ELR (cell line): ENCODE measurements at places on chromosomes 12 and 14.

GRCh38 chr12:5716976-5717375 is 228.1 kb downstream of the ANO2 start:
- no peak for DNase-seq

GRCh38 chr12:105352052-105352451 is 21.6 kb downstream of the C12orf75 start:
- no peak for DNase-seq

DNA sequence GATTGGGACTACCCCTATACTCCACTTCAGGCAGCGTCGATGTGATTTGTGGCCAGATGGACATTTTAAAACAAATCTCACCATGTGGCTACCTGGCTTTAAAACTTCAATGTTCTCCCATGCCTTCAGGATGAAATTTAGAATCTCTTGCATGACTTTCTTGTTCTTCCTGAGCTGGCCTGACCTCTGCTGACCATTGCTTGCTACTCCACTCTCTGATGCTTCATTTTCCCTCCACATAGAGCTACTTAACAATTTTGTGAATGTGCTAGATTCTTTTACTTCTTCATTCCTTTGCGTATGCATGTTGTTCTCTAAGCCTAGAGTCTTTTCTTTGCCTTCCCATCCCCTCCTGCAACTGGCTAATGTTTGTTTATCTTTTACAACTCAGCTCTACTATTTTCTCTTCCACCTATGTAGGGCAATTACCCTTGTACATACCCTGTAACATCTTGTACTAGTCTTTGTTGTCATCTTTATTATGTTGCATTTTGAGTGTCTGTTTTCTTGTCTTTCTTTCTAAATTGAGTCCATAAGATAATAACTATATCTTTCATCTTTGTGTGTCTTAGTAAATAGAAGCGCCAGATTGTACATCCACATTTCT is 41.2 kb downstream of the YLPM1 start:
- DNase-seq, result peak; percentile 75

DNA sequence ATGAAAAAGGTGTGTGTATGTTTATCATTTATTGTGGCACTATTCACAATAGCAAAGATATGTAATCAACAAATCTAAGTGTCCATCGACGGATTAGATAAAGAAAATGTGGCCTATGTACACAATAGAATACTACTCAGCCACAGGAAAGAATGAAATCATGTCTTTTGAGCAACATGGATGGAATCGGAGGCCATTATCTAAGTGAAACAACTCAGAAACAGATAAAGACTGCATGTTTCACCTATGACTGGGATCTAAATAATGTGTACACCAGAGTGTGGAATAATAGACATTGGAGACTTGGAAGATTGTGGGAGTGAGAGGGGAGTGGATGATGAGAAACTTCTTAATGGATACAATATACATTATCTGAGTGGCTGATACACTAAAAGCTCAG is 44.0 kb downstream of the CCER1 start:
- DNase-seq, result no peak

DNA sequence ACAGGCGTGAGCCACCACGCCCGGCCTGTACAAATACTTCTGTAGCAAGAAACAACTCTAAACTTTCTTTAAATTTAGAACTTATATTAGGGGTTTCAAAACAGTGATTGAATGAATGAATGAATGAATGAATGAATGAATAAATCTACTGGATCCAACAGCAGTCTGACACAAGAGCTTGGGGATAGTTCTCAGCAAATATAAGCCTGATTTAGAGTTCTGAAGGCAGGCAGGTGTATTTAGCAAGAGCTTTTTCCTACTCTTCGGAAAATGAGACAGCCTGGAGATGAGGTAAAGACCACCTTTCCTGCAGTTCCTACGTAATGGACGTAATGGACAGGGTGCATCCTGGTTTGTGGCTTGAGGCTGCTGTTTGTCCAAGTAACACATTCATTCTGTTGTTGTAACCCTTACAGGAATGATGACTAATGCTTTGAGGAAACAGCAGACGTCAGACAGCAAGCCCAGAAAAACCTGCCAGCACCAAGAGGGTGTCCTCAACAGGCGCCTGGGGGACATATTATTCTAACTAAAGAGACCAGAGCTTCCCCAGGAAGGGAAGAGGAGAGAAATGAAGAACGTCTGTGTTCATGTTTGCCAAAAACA is 277.4 kb upstream of the SOX5 start:
- DNase-seq, result peak; percentile 85

DNA sequence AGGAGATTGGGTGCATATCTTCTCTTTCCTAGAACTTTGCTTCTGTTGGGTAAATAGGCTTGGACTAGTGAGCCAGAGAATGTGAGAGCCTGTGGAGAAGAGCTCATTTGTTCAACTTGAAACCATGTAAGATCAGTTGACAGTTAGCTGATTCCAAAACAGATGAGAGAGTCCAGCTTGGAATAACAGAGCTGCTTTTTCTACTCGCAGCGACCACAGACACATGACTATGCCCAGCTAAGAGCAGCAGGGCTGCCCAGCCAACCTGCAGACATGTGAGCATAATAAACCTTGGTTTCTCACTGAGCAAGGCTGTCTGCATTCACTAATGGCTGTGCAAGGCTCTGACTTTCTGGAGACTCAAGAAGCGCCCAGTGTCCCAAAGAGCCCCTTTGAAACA is 209.2 kb downstream of the C12orf75 start:
- DNase-seq, result no peak

GRCh38 chr14:62916551-62916950 is 128.7 kb downstream of the KCNH5 start:
- DNase-seq, result no peak

- DNase-seq, result no peak
Measured at GRCh38 chr12:77553976-77554619, 276.6 kb upstream of the NAV3 start.

DNA sequence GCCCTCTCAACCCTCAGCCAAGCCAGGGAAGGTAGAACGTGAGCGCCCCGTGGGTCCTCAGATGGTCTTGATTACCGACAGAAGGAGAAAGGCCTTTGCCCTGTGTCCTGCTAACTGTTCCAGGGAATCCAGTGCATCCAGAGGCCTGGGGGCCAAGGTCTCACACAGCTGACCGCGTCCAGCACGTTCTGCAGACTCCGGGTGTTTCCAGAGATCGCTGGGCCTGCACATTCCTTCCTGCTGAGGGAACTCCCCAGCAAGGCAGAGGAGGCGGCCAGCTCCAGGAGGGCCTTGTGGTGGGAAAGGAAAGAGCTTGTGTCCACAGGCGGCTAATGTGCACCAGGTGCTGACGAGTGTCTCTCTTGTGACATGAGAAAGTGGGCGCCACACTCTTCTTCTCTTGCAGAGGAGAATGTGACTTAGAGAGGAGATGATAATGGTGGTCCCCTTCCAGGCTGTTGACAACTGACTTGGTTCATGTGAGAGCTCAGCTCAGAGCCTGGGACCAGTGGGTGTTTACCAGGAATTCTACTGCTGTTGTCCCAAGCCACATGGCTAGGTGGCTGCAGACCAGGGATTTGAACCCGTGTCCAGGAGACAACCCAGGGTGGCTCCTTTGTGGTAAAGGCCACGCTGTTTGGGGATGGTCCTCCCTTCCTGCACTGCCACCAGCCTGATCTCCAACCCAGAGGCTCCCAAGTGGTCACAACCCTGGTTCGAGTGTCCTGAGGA is 46.8 kb upstream of the DLK1 start:
- DNase-seq, result peak; percentile 60

DNA sequence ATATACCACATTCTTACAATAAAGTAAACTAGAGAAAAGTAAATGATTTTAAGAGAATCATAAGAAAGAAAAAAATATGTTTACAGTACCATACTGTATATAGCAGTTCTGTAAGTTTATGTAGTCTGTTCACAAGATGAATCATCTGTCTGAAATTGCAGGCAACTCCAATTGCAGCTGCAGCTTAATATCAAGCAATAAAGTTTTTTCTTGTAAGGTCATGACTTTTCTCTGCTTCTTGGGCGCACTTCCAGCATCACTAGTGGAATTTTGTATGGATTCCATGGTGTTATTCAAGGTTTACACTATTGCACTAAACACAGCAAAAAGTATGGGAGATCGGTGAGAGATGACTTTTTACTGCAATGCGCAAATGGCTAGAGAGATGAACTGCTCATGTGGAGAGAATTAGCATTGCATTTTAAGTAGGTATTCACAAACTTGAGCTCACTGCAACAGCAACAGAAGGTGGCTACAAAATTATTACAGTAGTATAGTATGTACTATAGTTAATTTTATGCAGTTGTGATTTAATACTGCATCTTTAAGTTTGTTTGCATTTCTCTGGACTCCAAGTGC is 445.4 kb upstream of the OR4E1 start:
- no peak for DNase-seq

- DNase-seq, result peak; percentile 92
Measured at GRCh38 chr12:6295094-6295811, 15.2 kb upstream of the PLEKHG6 start.

- DNase-seq, result no peak
Measured at GRCh38 chr12:69106482-69107118, 132.8 kb upstream of the CPSF6 start.

DNA sequence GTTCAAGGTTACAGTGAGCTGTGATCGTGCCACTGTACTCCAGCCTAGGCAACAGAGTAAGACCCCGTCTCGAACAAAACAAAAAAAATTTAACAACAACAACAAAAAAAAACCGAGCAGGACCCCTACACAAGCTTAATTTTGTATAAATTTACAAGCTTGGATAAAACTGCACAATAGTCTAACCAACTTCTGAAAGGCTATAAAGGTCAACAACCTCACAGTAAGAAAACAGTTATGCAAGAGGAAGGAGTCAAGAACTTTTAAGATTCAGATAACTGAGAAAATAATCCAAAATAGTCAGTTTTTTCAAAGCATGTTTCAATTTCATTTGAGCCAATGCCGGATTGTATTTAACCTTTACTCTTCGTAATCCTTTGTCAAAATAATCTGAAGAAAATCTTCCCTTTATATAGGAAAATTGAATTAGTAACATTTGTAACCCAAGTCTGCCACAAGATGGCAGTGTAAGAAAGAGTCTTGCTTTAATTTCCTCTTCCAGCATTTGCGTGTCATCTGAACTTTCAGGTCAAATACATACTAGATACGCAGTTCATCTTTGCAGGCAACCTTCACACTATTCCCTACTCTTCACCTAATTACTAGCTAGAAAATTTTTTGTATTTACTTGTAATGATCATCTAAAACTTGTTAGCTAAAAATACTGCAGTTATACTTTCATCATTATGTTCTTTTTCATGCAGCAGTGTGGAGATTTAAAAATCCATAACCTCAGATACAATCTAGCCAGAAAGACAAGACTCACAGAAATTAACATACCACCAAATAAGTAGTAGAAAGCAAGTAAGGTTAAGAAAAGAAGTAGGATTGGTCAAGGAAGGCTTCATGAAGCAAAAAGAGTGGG is 5.8 kb downstream of the CCNB1IP1 start:
- peak; percentile 75 for DNase-seq

DNA sequence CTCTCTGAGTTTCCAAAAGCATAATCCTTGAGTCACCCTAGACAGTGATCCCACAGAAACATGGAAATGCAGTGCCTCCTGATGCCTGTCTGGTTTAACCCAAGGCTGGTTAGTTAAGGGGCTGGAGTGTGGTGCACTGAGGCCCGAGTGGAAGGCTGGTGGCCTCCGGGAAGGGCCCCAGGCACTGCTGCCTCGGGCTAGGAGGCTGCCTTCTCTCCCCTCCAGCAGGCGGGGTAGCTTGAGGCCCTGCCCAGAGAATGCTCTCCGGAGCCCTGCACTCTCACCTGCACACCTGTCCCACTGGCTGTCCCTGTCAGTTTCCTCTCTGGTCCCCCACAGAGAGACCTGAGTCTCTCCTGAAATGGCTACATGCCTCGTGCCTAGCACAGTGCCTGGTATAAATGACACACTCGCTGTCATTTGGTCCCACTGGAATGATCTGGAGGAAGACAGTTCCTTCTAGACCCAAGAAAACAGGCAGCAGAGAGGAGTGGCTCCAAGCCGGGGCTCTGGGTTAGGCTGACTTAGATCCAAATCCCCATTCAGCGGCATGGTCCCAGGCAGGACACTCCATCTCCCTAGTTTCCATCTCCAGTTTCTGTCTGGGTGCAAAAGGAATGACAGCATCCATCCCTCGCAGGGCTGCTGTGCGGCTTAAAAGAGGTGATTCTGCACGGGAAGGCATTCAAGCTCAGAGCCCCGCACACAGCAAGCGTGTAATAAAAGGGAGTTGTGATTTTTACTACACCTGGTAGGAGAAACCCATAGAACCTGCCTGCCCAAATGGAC is 54.0 kb downstream of the RBM19 start:
- no peak for DNase-seq

DNA sequence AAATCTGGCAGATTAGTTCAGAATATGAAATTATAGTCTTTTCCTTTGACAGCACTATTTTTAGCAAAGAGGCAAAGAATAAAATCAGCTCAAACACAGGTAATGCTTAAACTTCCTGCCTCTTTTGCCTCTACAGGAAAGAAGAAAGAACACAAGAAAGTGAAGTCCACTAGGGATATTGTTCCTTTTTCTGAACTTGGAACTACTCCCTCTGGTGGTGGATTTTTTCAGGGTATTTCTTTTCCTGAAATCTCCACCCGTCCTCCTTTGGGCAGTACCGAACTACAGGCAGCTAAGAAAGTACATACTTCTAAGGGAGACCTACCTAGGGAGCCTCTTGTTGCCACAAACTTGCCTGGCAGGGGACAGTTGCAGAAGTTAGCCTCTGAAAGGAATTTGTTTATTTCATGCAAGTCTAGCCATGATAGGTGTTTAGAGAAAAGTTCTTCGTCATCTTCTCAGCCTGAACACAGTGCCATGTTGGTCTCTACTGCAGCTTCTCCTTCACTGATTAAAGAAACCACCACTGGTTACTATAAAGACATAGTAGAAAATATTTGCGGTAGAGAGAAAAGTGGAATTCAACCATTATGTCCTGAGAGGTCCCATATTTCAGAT is 17.4 kb downstream of the TMPO start:
- DNase-seq, result peak; percentile 77

- DNase-seq, result peak; percentile 56
Measured at GRCh38 chr12:65999564-66000280, 130.8 kb downstream of the LLPH start.

- no peak for DNase-seq
Measured at GRCh38 chr14:93047661-93048060, 68.1 kb downstream of the ITPK1 start.

- no peak for DNase-seq
Measured at GRCh38 chr14:100528962-100529560, 58.2 kb downstream of the BEGAIN start.

DNA sequence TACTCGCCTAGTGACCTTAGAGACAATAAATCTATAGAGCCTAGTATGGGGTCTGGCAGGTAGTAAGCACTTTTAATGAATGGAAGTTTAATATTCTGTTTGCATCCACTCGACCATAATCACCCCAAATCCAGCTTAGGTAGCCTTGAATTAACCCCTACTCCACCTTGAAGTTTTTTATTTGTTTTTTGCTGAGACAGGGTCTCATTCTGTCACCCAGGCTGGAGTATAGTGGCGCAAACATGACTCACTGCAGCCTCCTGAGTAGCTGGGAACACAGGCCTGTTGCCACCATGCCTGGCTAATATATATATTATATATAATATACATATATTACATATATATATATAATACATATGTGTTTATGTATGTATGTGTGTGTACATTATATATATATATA is 38.8 kb downstream of the MDM2 start:
- no peak for DNase-seq

- no peak for DNase-seq
Measured at GRCh38 chr14:52883658-52884057, 67.2 kb downstream of the FERMT2 start.
